CD8-positive, alpha-beta T cell (primary cell): ENCODE measurements at places on chromosomes 7 and 10. TPM values are rescaled to one million over a fixed set of nuclear protein-coding genes. Genes with fewer than 3 reads are reported as not detected.

Gene FLNC
- total RNA-seq, result 0.03 TPM

Gene POLR3A
- total RNA-seq, result 7.0 TPM

Gene ADRA2A
- total RNA-seq, result not detected

Gene AKR1E2
- 5.2 TPM for total RNA-seq

Gene NT5C3A
- total RNA-seq, result 39.6 TPM

Gene OR9A2
- total RNA-seq, result not detected

Gene NOS3
- 1.1 TPM for total RNA-seq

Gene CYP2C8
- not detected for total RNA-seq

Gene SH2D4B
- total RNA-seq, result 0.36 TPM

Gene MINDY4
- total RNA-seq, result 0.46 TPM

Gene OR2A2
- total RNA-seq, result not detected

Gene PKD2L1
- total RNA-seq, result 0.14 TPM

Gene DGKB
- not detected for total RNA-seq

Gene BLNK
- total RNA-seq, result 0.44 TPM

Gene WDR86
- 5.7 TPM for total RNA-seq

Gene FBXO24
- 0.53 TPM for total RNA-seq

Gene FAM131B
- total RNA-seq, result 0.36 TPM

Gene ZNF804B
- total RNA-seq, result not detected

Gene ELOVL3
- total RNA-seq, result not detected
